Fibroblast of skin of scalp (primary cell): ENCODE measurements at places on chromosomes 3 and 15.

GRCh38 chr3:130423064-130423463 lies 77.6 kb downstream of the COL6A5 start:
- no peak for DNase-seq

DNA sequence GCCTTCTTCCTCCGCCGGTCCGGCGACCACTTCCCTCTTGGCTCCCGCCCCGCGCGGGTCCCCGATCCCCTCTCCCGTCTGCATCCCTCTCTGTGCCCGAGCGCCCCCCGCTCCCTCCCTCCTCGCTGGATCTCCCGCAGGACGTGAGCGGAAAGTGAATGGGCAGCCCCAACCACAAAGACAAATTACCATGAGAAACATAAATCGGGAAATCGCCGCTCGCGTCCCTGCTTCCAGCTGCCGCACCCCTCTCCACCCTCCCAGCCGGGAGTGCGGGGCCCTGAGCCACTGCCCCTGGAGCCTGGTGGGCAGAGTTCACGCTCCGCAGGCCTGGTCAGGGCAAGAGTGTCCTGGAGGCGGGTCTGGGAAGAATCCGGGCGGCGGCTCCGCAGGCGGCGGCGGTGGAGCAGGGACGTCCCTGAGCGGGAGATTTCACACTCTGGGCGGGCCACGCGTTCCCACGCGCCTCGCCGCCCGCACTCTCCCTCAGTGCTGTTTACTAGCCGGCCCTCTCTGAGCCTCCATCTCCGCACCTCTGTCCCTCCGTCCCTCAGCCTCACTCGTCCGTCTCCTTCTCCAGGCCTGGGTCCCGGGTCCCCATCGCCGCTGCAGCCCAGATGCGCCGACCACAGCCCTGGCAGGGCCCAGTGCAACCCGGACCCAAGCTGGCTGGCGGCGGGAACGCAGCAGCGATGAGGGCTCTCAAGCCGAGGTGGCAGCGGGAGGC lies 835 bp downstream of the SEMA5B start:
- no peak for DNase-seq

- DNase-seq, result no peak
Measured at GRCh38 chr3:58668247-58668646, 1.7 kb upstream of the FAM3D start.

DNA sequence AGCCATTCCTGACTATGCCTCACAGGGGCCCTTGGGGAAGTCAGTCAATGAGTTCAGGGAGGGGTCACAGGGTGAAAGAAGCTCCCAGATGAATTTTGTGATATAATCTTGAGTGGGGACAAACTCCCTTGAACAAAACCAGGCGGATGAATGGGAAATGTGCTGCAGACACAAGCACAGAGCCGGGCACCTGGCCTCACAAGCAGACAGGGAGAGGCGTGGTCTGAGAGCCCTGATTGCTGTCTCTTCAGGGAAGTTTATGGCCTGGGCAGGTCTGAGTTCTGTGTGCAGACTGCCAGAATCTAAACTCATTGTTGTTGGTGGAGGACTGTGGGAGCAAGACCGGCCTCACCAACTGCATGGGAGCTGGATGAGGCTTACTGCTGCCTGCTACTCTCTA lies 591.8 kb downstream of the EPHA3 start:
- no peak for DNase-seq

GRCh38 chr3:188341501-188341900 lies 187.5 kb downstream of the LPP start:
- no peak for DNase-seq

DNA sequence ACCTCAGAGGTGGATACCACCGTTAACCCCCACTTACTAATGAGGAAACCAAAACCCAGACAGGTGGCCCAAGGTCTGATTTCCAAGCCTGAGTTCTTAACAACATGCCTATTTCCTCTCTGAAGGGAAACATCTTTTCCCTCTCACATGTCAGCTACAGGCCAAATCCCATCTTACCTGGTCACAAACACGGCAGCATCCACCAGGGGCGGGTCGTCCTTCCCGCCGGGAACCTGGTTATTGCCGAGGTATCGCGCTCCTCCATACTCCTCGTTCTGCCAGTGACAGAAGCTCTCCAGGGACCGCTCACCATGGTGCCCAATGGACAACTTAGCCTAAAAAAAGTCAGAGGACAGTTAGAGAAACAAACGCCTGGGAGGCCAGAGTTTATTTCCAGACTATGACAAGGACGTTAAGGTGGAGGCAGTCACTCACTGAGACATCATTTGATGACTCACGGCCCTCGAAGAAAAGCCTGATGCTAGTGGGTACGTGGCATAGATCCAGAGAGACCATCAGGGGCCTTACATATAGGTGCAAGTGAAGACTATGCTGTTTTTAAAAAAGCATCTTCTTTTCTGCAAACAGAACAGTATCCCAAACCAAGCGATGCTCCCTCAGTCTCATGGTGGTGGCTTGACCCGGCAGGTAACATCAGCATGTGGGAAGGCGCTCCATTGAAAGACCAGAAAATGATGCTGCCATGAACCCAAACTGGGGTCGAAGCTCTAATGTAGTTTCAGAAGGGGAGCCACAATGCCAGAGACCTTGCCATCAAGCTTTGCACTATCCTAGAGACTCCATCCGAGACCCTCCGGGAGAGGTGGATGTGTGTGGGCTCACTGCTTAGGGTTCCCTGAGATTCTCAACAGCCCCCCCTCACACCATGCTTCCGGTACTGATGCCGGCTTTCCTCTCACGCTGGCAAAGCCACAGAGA lies 80.2 kb downstream of the ADAMTS17 start:
- DNase-seq, result no peak

GRCh38 chr15:34055868-34056595 lies 17.0 kb upstream of the AVEN start:
- DNase-seq, result peak; percentile 94

DNA sequence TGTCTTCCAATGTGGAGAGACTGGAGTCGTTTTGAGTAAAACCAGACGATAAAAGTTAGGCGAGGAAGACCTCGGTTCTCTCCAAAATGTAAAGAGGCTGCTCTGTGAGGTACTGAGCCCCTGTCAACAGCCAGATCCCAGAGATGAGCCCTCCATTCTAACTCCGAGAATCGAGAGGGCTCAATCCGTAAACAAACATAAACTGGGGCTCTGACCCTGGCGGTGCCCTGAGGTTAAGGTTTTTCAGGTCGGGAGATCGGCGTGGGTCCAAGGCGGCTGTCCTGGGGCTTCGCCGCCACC lies 417 bp downstream of the TBCCD1 start:
- DNase-seq, result no peak

GRCh38 chr3:62370112-62370857 lies 3.1 kb downstream of the FEZF2 start:
- no peak for DNase-seq

GRCh38 chr3:107846279-107846852 lies 244.5 kb downstream of the CD47 start:
- DNase-seq, result peak; percentile 60

GRCh38 chr3:72234391-72234790 lies 449.4 kb upstream of the PROK2 start:
- DNase-seq, result peak; percentile 83

- peak; percentile 65 for DNase-seq
Measured at GRCh38 chr3:20041197-20041780, 1.0 kb downstream of the KAT2B start.

- DNase-seq, result no peak
Measured at GRCh38 chr3:53170325-53171063, 9.5 kb downstream of the PRKCD start.

DNA sequence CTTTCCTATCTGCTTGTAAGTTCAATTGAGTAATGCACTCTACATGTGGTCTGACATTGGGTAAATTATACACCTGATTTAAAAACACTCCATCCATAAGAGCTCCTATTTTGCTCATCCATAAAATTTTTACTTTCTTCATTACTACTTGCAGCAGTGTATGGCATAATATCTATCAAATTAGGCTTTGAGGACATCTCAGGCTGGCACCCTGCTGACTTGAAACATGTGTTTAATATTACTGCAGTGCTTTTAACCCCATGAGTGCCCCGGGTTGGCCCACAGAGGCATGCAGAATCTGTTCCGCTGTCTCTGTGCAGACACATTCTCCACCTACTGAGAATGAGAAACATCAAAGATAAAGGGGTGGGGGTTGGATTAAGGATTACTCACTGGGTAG lies 249.9 kb upstream of the DNAJC19 start:
- no peak for DNase-seq

- DNase-seq, result peak; percentile 31
Measured at GRCh38 chr15:51731549-51732267, 5.7 kb downstream of the LYSMD2 start.

GRCh38 chr3:157275832-157276231 lies 115.9 kb upstream of the CCNL1 start:
- DNase-seq, result no peak

GRCh38 chr3:56952061-56952460 lies 108.4 kb upstream of the SPATA12 start:
- DNase-seq, result no peak

DNA sequence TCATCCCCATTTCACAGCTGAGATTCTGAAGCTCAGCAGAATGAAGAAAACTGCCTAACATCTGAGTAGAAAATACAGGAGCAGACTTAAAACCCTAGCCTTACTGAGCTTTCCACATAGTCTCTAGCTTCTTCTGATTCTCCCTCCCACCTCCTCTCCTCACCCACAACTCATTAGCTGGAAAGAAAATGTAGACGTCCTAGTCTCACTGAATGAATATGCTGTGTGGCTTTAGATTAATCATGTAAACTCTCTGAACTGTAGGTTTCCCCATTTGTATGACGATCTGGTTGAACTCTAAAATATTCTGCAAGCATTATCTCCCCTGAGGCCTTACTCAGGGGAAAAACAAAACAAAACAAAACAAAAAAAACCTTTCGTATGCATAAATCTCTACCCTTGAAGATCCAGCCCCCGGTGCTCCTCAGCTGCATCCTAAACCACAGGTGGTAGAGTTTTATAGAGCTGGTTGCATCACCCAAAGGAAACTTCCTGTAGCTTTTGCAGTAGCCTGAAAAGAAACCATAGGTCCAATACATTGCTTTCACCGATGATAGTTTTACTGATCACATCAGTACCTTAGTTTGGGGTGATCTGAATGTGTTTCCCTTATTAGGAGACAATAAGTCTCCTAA lies 40.6 kb downstream of the FOXB1 start:
- no peak for DNase-seq
